ENCODE measurements at places on chromosomes 11 and 22.

DNA sequence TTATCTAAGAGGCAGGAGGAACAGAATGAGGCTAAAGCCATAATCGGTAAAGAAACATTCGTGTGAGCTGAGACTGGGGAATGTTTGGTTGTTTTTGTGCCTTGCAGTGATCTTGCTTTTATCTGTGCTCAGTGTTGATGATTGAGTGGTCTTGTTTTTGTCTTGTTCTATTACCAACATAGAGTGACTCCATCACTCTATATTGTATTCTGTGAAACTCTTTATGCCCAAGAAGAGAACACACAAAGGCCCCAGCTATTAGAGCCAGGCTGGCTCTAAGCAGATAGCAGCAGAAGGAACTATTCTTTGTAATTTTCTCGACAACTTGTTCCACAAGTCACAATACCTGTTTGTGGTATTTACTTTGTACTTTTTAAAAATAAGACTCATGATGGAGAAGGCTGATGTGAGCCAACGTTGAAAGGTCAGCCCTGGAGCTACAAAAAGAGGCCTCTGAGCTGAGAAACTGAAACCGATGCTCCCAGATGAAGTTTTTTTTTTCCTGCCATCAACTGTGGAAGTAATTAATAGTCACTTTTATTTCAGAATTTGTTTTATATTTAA is 68.4 kb downstream of the LARGE1 start:
- H3K4me3 ChIP-seq = no peak overlapping the region
- H3K27ac ChIP-seq = no peak overlapping the region
- no peaks in the 10 kb centered on the region for H3K27me3 ChIP-seq
- H3K4me1 ChIP-seq = peaks cover 60% of the 10 kb centered on the region
- no peaks in the 10 kb centered on the region for H3K36me3 ChIP-seq
- no peak for DNase-seq

DNA sequence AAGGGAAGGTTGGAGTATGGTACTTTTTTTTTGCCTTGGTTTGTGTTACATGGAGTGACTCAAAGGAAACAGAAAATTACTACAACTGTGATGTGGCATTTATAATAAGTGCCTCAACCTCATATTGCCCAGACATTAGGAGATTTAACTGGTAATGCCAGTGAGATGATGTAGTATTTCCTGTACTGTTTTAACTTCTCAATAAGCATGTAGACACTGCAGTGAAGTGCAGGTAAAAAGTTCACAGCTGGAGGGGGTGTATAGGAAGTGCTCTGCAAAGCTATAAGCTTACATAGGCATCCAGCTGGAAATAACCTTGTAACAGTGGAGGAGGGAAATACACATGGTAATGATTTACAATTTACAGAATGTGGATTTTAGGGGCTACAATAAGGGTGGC is 138.2 kb upstream of the MTMR2 start:
- no peaks in the 10 kb centered on the region for H3K27me3 ChIP-seq
- H3K27ac ChIP-seq = no peak overlapping the region
- DNase-seq = no peak

DNA sequence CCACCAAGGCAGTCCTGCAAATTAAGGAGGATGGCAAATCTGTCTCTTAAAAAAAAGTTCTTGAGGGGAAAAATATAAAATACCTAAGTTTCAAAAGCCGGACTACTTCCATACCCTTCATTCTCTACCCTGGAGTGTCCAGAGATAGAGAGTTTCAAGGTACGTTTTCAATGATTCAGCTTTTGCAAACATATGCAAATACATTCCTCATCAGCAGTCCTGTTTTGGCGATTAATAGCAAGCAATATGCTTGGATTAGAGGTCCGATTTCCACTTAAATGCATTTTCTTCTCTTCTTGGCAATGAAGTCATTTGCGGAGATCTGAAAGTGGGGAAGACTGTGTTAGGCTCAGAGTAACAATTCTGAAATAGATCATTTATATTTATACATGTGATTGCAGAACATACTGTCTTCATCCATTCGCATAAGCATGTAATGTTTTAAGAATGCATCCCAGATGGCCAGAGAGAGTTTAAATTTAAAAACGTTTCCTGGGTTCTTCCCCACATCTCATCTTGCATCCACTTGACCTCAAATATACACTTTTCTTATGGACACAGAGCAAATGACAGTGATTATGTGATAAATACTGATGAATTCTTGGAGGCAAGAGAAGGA is 13.8 kb upstream of the TFIP11 start:
- no peaks in the 10 kb centered on the region for H3K4me1 ChIP-seq
- no peaks in the 10 kb centered on the region for H3K36me3 ChIP-seq
- DNase-seq = no peak
- no peak overlapping the region for H3K27ac ChIP-seq
- no peaks in the 10 kb centered on the region for H3K27me3 ChIP-seq

DNA sequence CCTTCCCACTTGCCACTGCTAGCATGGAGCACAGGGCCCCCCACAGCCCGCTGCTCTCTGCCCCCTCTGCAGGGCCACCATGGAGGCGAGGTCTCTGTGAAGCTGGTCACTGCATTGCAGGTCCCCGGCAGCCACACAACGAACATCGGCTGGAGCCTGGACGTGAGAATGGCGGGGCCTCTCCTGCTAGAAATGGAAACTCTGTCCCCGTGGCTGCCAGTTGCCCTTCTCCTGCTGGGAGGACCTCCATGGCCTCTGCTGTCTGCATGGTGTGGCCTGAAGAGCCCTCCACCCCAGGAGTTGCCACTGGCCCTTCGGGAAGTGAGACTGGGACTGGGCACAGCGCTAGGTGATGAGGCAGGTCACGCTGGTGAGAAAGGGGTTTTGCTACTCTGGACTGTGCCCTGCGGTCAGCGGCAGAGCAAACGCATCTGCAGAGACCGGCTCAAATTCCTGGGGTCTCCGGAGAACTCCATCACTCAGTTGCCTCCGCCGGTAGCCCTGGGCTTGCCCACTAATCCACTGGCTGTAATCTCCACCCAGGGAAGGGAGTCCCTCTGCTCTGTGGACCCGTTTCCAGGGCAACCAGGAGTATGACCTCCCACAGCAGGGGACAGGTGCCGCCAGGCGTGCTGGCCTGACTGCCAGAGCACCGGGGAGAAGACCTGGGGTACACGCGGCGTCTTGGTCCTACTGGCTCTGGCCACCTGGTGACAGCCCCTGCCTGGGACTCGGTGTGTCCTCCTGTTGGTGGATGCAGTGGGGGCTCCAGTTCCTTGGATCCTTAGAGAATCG is 806.3 kb downstream of the BRD1 start:
- H3K4me3 ChIP-seq = no peak overlapping the region
- H3K27me3 ChIP-seq = no peaks in the 10 kb centered on the region
- H3K4me1 ChIP-seq = no peaks in the 10 kb centered on the region

DNA sequence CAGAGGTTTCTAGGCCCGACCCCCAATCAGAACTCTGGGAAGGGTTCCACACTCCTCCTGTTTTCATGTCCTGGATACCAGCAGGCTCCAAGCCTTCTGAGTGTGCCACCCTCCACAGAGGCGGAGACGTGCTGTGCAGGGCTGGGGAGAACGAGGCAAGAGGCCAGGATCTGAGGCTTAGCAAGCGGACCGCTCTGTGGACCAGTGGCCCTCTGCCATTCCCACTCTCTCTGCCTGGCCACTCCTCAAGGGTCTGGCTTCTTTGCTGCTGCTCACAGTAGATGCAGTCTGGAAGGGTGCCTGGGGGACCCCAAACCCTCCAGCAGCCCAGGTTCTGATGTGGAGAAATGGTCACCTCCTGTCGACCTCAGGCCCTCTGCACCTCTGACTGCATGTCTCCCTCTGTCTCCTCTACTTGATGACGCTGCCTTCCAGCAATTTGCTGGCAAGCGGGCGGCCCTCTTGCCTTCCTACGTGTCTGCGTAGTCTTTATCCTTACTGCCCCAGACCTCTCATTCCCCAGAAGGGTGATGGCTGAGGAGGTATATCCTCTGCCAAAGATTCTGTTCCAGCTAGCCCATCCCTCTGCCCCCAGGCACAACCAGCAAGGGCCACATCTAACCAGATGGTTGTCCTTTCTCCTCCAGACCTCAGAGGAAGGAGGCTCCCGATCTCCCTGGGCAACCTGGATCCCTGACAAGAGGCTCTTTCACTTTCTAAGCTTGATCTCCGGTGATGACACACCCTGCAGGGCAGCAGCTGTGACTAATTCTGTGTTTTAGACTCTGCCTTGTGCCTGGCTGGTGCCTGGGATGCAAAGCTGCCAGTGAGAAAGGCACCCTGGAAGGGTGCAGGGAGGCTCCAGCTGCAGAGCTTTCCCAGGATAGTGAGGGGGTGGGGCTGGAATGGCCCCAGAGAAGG is 87.3 kb downstream of the NAT10 start:
- no peaks in the 10 kb centered on the region for H3K36me3 ChIP-seq
- no peaks in the 10 kb centered on the region for H3K4me1 ChIP-seq
- DNase-seq = peak; percentile 86
- H3K4me3 ChIP-seq = no peak overlapping the region
- peak overlapping the region; percentile 78 for H3K27ac ChIP-seq

DNA sequence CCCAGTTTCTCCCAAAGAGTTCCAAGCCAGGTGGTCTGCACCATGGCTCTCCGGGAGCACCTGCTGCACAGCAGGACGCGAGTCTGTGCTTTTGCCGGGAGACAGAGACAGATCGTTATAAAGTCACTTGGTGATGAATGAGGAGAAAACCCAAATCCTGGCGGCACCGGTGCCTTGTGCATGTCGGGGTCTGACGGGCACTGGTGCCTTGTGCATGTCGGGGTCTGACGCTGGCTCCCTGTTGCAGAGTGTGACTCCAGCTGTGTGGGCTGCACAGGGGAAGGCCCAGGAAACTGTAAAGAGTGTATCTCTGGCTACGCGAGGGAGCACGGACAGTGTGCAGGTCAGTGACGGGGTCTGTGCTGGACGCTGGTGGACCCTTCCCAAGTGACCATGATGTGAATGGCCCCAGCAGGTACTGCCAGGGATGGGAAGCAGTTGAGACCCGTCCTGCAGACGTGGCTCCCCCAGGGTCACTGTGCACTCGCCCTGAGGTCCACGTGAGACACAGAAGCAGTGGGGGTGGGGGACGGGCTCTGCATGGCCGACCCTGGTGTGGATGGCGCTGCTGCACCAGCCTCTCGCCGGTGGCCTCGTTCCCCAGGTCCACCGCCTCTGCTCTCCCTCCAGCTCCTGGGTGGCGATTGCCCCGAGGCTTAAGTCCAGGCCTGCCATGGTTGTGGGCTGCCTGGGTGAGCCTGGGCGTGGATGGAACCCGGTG is 5.8 kb downstream of the CRELD2 start:
- H3K36me3 ChIP-seq = peaks cover 7% of the 10 kb centered on the region
- H3K27me3 ChIP-seq = peaks cover 6% of the 10 kb centered on the region
- H3K27ac ChIP-seq = no peak overlapping the region
- peaks cover 11% of the 10 kb centered on the region for H3K4me1 ChIP-seq

DNA sequence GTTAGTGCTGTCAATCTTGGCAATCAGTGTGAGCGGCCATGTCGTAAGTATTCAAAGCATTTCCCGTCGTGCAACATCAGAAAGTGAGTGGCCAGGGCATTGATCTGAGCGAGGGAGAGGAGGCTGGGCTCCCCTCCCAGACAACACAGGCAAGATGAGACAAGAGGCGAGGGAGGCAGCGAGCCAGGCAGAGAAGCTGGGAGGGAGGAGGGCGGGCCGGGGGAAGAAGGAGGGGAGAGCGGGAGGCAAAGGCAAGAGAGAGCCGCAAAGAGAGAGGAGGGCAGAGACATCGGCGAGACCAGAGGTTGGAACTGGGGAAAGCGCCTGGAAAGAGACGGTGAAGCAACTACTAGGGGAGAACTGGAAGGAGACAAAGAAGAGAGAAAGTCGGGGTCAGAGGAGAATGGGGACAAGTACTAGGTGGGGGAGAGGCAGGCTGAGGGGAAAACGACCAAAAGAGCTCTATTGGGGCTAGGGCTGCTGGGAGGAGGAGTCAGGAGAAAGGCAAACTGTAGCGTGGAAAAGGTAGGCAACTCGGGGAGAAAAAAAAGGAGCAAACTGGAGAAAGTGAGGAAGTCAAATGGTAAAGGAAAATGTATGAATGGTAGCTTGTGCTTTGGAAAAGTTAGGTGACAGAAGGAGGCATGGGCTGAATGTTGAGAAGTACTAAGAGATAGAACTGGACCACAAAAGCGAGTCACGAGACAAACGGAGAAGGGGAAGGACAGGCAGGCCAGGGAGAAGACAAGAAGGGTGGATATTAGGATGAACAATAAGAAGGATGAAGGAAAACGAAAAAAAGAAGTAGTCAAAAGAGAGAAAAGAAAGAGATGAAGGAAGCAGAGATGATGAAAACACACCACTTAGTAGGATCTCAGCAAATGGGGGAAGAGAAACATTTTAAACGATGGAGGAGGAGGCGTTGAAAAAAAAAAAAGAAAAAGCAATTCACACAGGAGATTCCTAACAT is 130.5 kb upstream of the C11orf58 start:
- peaks cover 47% of the 10 kb centered on the region for H3K4me1 ChIP-seq
- peak overlapping the region; percentile 44 for H3K4me3 ChIP-seq
- peaks cover 61% of the 10 kb centered on the region for H3K27me3 ChIP-seq
- H3K27ac ChIP-seq = peak overlapping the region; percentile 68

GRCh38 chr22:35231585-35232084 is 25.7 kb upstream of the HMGXB4 start:
- H3K27ac ChIP-seq = no peak overlapping the region
- no peak overlapping the region for H3K4me3 ChIP-seq
- H3K27me3 ChIP-seq = peaks cover 14% of the 10 kb centered on the region
- H3K4me1 ChIP-seq = no peaks in the 10 kb centered on the region
- no peak for DNase-seq
- H3K36me3 ChIP-seq = no peaks in the 10 kb centered on the region

- no peaks in the 10 kb centered on the region for H3K36me3 ChIP-seq
- no peak overlapping the region for H3K27ac ChIP-seq
- DNase-seq = peak; percentile 67
- H3K4me1 ChIP-seq = peaks cover 9% of the 10 kb centered on the region
- no peak overlapping the region for H3K4me3 ChIP-seq
- H3K27me3 ChIP-seq = no peaks in the 10 kb centered on the region
These were observed 177.6 kb downstream of the IGLL1 start for GRCh38 chr22:23402275-23403151.

DNA sequence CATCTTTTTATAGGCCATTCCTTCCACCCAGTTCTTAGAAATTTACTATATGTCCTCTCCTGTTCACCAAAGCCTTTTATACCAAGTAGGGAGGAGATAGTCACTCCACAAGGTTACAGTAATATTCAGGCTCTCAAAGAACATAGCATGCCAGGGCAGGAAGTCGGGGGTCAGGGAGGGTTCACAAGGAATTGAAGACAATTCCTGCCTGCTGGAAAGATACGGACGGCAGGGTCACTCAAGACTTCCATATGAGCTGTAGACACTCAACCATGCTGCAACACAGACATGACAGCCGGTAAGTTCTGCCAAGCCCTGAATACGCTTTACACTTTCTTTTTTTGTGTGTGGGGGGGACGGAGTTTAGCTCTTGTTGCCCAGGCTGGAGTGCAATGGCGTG is 700 bp downstream of the C22orf31 start:
- no peak for DNase-seq
- H3K36me3 ChIP-seq = no peaks in the 10 kb centered on the region
- no peaks in the 10 kb centered on the region for H3K27me3 ChIP-seq
- no peaks in the 10 kb centered on the region for H3K4me1 ChIP-seq

- peak; percentile 80 for DNase-seq
- peaks cover 55% of the 10 kb centered on the region for H3K4me1 ChIP-seq
- no peaks in the 10 kb centered on the region for H3K36me3 ChIP-seq
- no peaks in the 10 kb centered on the region for H3K27me3 ChIP-seq
These were observed 3.4 kb upstream of the RCOR2 start for GRCh38 chr11:63920126-63920938.

Data from sigmoid colon (tissue), 7 donors.